ENCODE measurements at places on chromosomes 7 and 10.
A peak's percentile ranks its signal among the peaks of the same experiment; 100 is the strongest.

GRCh38 chr7:106986450-106986977 is 58.0 kb upstream of the PRKAR2B start:
- no peak for DNase-seq

- DNase-seq, result peak; percentile 56
Observed at GRCh38 chr7:85719981-85720953, 533.4 kb upstream of the SEMA3D start.

DNA sequence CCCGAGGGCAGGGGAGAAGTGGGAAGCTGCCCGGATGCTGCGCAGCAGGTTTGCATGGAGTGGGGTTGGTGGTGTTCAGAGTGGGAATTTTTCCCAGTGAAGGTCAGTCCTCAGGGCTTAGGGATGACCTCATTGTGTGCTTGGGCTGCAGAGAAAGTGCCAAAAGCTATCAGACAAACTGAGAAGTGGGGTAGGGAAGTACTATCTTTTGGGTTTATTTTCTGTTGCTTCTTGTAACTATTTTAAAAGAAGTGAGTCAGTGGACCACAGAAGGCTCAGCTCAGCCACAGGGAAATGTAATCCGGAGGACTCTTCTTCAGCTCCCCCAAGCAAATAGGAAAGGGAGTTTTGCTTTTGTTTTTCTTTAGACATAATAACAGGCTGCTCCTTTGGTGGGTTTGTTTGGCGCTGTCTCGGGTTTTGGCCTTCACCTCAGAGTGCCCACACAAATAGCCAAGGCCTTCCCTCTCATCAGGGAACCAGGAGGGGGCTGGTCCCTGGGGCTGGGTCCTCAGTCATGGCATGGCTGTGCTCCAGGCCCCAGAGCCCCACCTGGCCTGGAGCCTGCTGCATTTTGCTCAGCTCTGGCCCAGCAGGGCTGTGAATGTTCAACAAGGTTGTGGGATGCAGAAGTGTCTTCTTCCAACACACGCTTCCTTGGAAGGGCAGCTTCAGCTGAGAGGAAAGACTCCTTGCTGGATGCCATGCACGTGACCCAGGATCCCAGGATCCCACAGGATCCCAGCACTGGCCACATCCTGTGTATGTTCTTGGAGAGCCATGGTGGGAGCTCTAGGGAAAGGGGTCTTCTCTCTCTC is 5.4 kb upstream of the FAM170B start:
- peak; percentile 79 for DNase-seq

DNA sequence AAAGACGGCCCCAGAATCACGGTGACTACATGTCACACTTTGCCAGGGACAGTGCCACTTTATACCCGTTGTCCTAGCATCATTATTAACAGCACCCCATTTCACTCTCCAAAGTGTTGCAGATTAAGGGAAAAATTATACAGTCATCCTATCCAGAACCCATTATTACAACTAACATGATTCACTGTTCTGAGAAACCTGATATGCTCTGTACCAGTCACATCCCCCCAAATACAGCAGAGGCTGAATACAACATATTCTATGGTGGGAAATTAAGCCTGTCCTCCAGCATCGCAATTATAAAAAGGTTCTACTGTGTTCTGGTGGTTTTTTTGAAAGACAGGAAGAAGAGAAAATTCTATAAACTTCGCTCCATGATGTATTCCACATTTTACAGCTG is 162.1 kb downstream of the JAZF1 start:
- no peak for DNase-seq

- no peak for DNase-seq
Observed at GRCh38 chr10:16570731-16571130, 49.1 kb upstream of the C1QL3 start.

- no peak for DNase-seq
Observed at GRCh38 chr7:95427914-95428516, 6.8 kb downstream of the PON2 start.

GRCh38 chr10:124829447-124830115 is 28.0 kb downstream of the ABRAXAS2 start:
- DNase-seq, result no peak

DNA sequence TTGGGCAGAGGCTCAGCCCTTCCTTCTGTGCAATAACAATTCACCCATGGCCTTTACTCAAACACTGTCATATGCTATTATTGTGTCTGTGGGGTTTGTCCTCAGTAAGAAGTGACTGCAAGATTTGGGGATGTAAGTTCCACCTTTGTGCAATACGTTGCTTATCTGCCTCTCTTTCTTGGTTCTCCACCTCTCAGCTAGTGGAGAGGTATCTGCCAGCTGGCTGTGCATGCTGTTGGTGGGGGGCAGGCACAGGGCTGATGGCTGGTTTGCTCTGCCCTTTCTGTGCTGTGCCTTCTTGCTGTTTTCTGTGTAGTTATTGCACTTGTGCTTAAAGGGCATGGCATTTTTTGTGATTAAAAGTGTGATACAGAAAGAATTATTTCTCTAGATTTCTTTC is 36.2 kb downstream of the CNNM1 start:
- DNase-seq, result no peak

- no peak for DNase-seq
Observed at GRCh38 chr7:151616443-151617213, 96.9 kb upstream of the RHEB start.

- no peak for DNase-seq
Observed at GRCh38 chr7:104017001-104017400, 27.5 kb upstream of the RELN start.

DNA sequence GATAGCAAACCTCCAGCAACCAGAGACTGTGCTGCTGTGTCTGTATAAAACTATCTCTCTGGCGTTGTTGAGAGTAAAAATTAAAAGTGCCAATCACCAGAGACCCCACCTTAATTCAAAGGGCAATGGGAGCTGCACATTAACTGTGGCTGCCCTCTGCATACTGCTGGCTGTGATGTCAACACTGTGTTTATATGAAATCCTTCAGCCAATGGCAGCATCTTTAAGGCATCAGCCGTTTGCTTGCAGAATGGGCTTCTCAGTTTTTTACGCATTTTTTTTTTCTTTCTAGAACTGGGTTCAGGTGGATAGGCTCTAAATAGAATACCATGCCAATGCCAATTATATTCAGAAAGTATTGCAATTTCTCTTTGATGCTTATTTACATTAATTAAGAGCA is 47.7 kb downstream of the CHN2 start:
- DNase-seq, result no peak

GRCh38 chr10:87066865-87067264 is 27.8 kb downstream of the GLUD1 start:
- DNase-seq, result no peak

DNA sequence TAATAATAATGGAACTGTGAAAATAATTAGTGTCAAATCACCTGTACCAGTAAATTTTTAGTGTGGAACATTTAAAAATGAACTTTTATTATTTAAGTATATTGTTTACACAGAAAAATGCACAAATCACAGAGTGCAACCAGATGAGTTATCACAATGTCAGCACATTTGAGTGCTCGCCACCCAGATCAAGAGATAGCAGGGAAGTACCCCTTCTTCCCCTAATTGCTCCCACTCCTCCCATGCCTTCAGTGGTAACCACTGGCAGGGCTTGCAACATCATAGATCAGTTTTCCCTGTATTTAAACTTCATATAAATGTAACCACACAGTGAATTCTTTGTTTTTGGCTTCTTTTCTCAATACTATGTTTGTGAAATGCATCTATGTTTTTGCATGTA is 7.8 kb upstream of the GPR141 start:
- no peak for DNase-seq

- no peak for DNase-seq
Observed at GRCh38 chr10:23820792-23821191, 381.9 kb downstream of the OTUD1 start.

DNA sequence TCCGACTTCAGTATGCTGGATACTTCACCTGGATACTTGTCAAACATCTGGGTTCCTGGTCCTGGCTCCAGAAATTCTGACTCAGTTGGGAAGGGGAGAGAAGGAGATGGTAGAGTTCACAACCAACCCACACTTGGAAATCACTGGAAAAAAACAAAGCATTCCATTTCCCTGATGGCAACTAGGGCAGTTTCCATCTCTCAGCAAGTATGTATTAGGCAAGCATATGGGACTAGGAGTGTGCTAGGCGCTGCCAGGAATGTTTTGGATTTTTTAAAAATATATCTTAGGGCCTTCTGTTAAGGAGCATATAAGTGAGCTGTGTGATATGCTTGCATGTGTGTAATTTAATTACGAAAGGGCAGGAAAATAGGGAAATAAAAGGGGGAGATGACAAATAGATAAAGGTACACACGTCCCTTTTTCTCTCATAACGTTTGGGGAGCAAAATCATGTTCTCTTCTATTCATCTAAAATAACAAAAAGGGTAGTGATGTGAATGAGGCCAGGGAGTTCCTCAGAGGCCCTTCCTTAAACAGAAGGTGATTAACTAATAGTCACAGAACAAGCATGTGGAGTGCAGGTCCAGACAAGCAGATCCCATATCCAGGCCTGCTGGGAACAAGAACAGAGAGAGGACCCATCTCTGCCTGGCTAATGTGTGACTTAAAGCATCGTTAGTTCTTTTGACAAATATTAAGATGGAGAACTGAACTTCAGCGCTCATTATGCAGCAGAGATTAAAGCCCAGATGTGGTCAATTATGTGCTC is 64.5 kb upstream of the NFE2L3 start:
- DNase-seq, result no peak

- no peak for DNase-seq
Observed at GRCh38 chr10:59876695-59877094, 29.7 kb downstream of the CCDC6 start.
